Activated CD4-positive, alpha-beta T cell treated with anti-CD3 and anti-CD28 coated beads, Interleukin-2, amount 50 U/mL, for 4 hours (primary cell): ENCODE measurements at places on chromosomes 12 and 14.

DNA sequence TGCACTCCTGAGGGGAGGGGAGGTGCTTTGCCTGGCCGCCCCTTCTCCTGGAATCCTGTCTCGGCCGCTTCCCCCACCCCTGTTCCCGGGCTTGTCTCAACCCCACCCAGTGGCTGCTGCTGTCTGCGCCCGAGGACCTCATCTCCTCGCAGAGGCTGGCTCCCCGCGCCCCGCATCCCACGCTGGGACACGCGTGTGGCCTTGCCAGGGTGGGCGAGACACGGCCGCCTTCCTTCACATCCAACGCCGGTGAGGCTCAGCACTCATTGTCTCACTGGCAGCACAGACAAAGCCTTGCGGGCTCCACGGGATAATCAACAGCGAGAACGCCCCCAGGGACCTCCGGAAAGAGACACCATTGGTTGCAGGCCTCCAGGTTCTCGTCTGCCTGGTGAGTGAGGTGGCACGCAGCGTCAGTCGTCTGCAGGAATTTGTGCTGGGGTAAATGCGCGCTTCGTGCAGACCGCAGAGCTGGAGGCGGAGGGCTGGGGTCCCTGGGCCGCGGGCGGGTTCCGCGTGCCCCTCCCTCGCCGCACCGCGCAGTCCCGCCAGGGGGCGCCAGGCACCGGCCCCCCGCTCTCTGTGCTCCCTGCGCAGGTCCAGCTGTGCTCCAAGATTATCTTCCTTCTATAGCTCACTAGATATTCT is 26.8 kb downstream of the CCDC177 start:
- DNase-seq: no peak

GRCh38 chr12:82687021-82688011 is 610 bp downstream of the TMTC2 start:
- peak; percentile 45 for DNase-seq

DNA sequence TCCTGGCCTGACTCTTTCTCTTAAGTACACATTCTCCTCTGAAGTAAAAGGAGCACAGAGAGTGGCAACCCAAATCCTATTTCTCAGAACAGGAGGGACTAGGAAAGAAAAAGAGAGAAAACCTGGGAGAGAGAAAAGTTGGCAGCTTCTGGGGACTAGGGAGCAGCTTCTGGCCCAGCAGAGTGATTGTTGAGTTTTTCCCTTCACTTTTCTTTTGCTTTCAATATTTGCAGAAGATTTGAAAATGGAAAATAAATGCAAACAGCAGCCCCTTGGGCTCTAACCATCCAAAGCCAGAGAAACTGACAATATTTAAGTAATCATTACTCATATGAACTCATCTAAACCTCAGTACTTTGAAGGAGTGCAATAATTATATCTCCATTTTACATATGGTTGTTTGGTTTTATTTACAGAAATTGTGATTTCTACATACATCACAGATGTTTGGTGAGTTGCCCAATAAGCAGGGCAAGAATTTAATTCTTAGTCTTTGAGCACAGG is 28.8 kb upstream of the IGF1 start:
- no peak for DNase-seq

DNA sequence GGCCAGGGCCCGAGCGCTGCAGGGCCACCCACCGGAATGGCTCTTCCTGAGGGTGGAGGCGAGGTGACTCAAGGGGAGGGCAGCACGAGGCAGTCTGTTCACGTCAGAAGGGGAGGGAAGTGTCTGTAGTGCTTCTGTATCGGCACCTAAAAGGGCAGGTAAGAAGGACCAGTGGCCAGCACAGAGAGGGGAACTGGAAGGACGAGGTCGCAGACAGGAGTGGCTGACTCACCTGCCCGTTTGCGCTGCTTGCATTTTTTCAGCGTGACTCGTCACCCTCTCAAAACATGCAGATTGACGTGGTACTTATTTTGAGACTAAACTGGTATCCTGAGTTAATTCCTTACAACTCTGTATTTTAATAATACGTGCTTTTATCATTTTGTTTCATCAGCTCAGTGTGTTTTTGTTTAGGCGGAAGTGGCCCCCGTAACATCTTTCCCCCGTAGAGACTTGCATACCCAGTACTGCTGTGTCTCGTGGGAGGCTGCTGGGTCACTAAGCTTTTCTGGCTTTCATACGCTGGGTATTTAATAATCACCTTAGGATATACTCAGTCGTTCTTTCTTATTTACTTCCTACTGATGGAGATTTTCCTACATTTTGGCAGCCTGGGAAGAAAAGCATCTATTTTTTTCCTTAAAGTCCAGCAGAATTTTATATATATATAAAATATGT is 26.4 kb downstream of the SFSWAP start:
- no peak for DNase-seq

GRCh38 chr12:16939871-16940306 is 333.9 kb upstream of the LMO3 start:
- DNase-seq: no peak

- DNase-seq: no peak
Observed at GRCh38 chr14:24673059-24673458, 39.1 kb upstream of the GZMB start.

- no peak for DNase-seq
Observed at GRCh38 chr12:115597157-115597712, 680.3 kb downstream of the MED13L start.

DNA sequence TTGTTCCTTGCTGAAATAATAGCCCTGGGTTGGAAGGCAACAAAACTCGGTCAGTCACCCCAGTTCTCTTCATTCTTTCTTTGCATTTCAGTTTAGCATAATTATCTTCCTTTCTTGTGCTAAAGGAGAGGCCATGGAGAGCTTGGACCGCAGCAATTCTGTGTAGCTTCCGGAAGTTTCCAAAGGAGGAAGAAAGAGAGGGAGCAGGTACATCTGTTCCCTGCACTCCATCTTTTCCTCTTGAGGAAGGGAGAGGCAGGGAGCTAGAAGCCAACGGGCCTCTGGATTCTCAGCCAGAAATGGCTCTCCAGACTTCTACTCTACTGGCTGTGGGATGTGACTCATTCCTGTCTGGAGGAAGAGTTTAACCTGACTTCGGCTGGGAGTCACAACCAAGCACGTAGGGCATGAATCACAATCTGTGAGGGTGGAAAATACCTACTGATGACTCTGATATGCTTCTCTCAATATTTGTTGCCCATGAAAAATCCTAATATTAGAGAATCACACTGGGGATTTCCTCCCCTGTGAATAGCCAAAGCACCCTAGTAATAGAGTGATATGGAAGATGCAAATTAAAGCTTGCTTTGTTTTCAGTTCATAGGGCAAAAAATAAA is 17.0 kb downstream of the ANO6 start:
- DNase-seq: peak; percentile 20

- DNase-seq: no peak
Observed at GRCh38 chr12:69993433-69993832, 168.4 kb downstream of the MYRFL start.

GRCh38 chr12:118206107-118206412 is 70.1 kb downstream of the PEBP1 start:
- no peak for DNase-seq
